ENCODE measurements at places on chromosomes 1 and 21.

- no peak for DNase-seq
These were observed at the start of gene DNMT3L for GRCh38 chr21:44261675-44262295. DNMT3L (minus strand) TSS chr21:44261897; CDS start chr21:44261259, 638 bp downstream.

DNA sequence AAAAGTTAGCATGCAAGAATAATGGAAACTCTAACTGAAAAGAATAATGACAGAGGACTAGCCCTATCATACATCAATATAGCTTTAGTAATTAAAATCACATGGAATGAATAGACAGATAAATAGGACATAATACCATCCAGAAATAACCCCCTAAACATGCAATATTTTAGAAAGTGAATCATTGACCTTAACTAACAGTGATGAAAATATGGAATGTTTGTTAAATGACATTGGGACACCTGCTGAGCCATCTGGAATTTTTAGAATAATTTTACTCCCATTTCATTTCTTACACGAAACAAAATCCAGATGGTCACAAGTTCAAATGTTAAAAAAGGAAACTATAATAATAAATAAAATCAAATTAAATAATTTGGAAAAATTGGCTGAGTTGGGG, 53.1 kb upstream of the FMO3 start:
- DNase-seq = no peak

DNA sequence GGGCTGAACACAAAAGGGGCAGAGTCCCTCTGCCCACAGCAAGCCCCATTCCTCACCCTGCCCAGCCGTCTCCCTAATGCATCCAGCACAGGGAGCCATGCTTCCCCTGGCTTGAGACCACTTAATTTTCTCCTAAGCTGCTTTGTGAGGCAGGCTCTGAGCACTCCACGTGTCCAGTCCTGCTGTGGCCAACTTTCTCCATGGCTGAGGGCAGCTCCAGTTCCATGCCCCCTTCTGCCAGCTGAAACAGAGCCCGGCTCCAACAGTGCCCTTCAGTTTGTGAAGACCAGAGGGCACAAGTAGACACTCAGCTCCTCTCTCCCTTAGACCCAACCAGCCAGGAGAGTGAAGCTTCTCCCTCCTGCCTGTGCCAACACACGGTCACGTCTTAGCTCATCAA, 33.8 kb downstream of the PLEKHA6 start:
- DNase-seq = no peak

DNA sequence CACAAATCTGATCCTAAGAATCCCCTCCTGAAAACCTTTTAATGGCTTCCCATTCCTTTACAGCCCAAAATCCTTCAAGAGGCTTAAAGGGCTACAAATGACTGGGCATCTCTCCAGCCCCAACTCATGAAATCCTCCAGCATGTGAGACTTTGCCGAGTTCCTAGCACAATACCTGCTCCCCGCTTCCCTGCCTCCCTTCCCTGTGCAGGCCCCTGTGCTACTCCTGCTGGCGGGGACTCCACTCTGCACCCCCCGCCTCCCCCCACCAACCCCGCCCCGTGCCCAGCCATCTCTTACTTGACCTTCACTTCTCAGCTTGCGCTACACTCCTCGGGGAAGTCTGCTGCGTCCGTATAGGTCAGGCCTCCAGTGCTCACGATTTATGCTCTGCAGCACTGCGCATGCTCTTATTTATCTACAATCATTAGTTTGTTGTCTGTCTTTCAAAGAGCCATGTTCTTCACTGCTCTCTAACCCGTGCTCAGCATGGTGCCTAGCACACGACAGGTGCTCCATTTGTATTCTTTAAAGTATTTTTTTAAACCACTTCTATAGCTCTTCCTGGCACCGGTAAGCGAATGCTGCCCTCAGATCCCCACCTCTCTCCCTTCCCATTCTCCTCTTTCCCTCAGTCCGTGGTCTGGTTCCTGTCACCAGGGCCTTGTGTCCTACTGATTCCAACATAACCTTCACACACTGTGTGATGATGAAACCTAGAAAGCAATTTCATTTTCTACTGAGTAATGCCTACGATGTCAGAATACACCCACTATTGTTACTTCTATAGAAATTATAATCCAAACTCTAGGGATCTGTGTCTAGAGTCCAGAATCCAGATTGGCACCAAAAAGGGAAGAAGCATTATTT, 37.5 kb upstream of the PLA2G2C start:
- DNase-seq = no peak

Data from stimulated activated CD4-positive, alpha-beta T cell treated with anti-CD3 and anti-CD28 coated beads, Interleukin-1b, Interleukin-23, amount 100 ng/mL, for 1 hour (primary cell).